ENCODE measurements at places on chromosomes 6 and 20.

- no peak for DNase-seq
Observed at GRCh38 chr6:109840796-109841195, 137.3 kb upstream of the GPR6 start.

DNA sequence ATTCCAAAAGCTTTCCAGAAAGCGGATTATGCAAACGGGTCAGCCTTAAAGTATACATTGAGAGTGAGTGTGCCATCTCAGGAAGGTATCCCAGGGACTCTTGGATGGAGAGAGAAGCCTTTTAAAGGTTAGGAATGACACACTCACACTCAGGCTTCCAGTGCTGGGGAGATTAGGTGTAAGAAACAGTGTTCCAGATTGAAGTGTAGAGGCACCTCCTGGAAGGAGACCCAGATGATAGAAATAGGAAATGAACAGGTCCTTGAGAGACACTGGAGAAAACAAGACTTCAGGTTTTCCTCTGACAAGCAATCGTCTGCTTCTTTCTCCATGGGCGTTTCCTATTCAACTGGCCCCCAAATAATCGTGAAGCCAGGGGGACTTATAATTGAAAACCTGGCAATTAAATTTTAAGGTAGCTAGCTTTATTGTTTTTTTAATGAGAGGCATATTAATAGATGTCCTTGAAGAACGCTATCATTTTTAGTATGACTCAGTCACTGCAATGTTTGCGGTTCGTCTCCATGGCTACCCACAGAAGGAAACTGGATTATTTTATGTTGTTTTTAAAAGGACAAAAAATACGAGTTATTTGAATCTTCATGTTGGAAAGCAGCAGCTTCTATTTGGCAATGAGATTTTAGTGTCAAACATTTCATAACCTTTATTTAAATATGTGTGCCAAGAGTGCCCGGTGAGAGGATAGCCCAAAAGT is 85.3 kb downstream of the TRMT6 start:
- DNase-seq: no peak

GRCh38 chr6:116018976-116019375 is 41.7 kb downstream of the FRK start:
- no peak for DNase-seq

DNA sequence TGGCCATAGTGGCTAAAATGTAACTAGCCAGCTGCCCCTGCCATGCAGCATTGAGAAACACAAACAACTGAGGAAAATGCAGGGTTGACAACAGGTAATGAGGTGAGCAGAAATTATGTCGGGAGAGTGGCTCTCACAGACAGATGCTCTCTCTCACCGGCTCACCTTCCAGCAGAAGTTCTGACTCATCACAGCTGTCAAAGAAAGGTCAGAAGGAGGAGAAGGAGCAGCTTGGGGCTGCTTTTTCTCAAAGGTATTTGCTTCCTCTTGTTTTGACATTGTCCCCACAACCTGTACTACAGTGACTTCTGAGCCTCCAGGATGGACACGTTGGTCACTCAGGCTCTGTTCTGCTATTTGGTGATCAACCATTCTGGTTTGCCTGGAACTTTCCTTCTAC is 190.5 kb upstream of the HEY2 start:
- DNase-seq: no peak

DNA sequence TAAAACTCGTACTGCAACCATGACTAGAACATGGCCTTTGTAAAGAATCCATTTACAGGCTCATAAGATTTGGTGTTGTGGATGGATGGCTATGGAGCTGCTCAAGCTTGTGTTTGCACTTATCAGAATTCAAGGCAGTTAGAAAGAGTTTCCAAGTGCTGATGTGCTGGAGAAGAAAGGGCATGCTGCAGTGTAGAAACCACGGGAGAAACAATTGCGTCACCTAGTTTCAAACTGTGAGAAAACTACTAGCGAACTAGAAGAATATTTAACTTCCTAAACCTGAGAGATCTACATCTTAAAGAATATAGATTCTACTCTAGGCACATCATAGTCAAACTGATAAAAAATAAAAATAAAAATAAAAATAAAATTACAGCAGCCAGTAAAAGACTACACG is 116.2 kb downstream of the SGK1 start:
- no peak for DNase-seq

DNA sequence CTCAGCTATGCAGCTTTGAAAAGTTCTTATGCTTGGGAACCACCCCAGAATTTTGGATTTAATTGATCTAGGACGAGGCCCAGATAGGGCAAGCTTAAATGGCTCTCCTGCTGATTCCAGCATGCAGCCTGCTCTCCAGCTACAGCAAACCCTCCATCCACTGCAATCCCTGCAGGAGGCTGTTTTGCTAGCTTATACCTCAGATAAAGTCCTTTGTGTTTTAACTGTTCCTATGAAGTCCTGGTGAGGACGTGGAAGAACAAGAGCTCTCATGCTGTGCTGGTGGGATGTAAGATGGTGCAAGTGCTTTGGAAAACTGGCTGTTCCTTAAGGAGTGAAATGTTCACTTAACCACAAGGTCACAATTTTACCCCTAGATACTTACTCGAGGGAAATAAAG is 25.5 kb upstream of the NXT1 start:
- no peak for DNase-seq

DNA sequence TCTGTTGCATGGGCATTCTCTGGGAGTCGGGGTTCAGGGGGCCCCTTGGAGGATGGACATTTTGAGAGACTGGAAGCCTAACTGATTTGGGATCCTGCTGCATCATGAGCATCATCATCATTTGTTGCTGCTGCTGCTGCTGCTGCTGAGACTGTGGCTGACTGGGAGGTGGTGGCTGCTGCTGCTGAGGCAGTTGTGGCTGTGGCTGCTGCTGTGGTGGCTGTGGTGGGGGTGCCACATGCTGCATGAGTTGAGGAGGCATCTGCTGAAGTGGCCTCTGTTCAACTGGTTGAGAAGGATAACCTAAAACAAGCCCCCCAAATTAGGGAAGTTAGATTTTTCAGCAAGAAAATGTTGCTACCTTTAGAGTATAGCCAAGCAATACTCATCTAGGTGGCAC is 38.9 kb downstream of the TP53INP2 start:
- DNase-seq: no peak

DNA sequence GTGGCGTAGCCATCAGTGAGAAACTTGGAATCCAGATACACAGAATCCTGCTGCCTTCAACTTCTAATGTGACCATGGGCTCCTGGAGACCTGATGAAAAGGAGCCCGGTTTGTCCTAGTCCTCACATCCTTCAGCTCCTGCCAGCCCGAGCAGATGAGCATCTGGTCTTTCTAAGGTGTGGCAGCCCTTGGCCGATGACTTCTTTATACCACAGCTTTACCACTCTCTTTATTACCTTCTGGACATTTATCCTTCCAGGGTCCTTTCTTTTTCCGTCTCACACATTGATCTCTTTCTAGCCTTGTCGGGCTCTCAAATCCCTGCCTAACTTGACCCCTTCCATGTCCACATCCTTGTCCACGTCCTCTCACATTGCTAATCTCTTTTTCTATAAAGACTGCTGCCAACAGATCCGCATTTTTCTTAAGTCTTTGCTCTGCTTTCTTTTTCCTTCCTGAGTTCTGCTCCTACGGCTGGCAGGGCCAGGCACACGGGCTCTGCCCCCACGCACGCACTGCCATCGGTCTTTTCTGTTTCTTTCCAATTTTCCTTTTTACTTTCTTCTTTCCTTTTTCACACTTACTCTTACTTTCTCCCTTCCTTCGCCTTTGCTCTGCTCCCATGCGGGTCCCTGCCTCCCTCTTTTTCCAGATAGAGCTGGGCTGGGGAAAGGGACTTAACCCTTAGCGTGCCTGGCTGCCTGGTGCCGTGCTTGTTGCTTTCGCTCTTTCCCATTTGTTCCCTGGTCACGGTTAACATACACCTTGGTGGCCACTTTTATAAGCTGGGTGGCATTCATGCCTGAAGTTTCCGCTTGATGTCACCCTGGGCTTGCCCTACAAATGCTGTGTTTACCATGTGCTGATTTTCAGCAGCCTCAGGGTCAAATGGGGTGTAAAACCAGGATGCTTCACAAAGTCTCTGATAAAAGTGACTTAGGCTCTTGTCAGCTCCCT is 9.4 kb upstream of the GMPR start:
- no peak for DNase-seq

Measured in CMK (cell line).